ENCODE measurements at places on chromosomes 12 and 14.

GRCh38 chr12:104303538-104304151 lies at the start of gene EID3:
Gene EID3, plus strand, starts transcription at chr12:104303739. Its CDS starts 196 bp downstream, at chr12:104303935.
- DNase-seq, result peak; percentile 80

GRCh38 chr12:28024231-28024995 lies 51.9 kb upstream of the PTHLH start:
- no peak for DNase-seq

DNA sequence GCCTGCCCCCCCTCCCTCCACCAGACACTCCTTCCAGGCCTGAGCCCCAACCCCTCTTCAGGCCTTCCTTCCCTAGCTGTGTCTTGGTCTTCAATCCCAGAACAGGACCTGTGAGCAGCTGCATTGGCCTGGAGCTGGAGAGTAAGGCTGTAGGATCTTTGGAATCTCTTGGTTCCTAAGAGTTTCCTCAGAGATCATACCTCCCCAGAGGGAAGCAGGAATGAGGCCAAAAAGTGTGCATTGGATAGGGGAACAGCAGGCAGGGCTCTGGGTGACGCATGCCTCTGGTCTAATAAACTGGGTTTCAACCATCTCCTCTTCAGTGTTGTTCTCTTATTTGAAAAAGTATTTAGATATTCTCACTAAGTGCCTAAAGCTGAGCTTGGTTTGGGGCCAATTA lies 1.8 kb upstream of the SMARCD1 start:
- DNase-seq, result no peak

DNA sequence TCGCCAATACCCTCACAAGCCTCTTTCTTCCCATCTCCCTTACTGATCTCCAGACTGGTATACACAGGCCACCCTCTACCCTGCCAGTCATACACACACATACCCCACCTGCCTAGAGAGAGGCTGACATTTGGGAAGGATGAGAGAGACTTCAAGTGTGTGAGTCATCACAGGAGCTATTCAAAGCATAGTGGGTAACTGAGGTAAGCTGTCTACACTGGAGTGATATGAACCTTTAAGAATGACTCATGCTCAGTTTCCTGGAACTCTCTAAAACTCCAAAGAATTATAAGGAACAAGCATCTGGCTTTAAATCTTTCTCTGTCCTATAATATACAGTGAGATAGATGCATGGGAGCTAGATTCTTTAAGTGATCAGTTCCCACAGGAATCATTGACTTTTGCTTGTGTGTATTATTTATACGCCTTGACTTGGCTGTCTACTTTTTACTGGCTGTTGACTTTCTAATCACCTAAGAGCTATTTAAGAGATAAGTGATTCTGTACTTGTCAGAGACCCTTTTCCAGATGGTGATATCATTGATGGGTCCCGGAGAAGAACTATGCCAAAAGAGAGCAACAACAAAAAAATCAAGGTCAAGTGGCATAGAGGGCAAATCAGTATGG lies 5.8 kb downstream of the IGF1 start:
- DNase-seq, result no peak

DNA sequence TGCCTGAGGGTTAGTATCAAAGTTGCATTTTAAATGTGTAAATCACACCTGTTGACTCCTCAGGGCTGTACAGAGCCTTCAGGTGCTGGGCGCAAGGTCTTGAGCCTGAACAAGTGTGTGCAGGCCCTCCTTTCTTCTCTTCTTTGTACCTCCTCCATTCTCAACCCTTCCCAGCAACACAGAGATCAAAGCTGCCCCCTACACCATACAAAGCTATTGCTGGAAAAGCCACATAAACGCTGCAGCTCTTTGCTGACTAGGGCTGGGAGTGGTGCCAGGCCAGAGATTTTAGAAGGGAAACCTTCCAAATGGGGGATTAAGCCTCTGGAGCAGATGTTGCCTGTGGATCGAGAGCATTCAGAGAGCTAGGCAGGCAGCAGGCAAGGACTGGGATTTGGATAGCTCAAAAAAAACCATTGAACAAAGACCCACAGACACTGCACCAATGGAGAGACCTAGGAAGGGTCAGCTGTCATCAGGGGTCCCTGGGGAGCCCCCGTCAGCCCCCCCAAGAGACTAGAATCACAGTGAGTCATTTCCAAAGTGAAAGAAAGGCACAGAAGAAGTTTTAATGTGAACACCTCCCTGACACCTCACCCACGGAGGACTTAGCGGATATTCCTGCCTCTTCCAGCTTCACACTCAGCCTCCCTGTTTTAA lies 18.2 kb upstream of the SUSD6 start:
- no peak for DNase-seq

DNA sequence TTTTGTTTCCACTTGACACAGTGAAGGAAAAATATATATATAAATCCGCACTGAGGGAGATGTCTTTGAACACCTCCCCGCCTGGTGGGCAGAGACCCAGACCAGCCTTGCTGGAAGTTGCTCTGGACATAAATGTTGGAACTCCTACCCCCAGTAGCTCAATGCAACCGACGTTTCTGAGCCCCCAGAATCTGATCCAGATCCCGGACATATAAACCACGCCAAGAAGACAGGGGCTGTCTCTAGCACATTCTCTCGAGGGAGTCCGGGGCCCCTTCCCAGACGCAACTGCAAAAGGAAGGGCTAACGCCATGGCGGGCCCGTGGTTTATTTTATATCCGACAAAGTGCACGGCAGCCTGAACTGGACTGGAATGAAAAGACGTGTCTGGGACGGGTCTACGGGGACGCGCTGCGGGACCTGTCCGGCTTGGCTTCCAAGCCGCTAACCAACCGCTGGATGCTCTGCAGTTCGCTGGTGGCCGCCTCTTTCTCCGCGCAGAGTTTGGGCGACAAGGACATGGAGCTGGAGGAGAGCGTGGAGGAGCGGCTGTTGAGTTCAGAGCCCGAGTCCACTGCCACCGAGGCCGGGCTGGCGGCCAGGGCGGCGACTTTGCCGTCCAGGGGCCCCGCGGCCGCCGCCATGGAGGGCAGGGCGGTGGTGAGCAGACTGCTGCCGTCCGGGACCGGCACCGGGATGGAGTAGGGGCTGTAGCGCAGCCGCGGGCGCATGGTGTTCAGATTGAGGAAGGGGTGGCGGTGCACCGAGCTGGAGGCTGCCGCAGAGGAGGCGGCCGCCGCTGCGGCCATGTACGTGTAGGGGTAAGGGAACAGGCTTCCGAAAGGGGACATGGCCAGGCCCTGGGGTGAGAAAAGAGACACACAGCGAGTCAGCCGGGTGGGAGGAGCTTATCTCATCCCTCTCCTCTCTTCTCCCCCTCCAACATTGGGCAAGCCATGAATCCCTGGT lies 12.2 kb downstream of the TBX3 start:
- no peak for DNase-seq

- no peak for DNase-seq
Observed at GRCh38 chr12:49342914-49343731, 3.6 kb upstream of the DNAJC22 start.

GRCh38 chr12:98466640-98467400 lies 48.6 kb upstream of the TMPO start:
- no peak for DNase-seq
